ENCODE measurements at places on chromosomes 3 and 15.

DNA sequence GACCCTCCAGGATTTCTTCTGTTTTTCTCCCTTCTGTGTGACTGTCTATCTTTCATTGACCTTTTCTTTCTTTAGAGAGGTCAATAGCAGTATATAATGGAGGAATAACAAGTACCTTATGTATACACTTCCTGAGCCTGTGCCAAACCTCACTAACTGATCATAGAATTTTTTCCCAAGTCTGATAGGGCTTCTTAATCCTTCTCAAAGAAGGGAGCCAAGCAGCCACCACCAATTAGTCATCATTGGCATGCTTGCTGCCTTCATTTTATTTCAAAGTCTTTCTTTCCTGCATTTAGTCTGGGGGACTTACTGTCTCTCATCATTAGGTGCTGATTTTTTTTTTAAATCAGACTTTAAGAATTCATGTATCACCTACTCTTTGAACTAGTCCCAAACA, 327.0 kb downstream of the FEZF2 start:
- no peak for DNase-seq

DNA sequence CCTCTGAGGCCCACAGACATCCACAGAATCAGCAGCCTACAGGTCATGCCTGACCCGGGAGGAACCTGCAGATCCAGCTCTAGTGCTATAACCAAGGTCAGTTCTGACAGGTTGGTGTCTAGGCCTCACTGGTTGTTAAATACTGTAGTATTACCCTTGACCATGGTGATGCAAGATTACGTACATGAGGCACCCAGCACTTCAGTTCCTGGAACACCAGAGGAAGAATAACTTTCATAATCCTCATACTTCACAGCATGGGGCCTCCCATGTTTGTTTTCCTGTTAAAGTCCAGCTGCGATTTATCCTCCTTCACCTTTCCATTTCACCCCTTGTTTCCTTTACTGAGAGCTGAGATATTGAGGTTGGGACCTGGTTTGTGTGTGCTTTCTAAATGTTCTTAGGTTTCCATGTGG, 34.4 kb upstream of the GLCE start:
- no peak for DNase-seq

DNA sequence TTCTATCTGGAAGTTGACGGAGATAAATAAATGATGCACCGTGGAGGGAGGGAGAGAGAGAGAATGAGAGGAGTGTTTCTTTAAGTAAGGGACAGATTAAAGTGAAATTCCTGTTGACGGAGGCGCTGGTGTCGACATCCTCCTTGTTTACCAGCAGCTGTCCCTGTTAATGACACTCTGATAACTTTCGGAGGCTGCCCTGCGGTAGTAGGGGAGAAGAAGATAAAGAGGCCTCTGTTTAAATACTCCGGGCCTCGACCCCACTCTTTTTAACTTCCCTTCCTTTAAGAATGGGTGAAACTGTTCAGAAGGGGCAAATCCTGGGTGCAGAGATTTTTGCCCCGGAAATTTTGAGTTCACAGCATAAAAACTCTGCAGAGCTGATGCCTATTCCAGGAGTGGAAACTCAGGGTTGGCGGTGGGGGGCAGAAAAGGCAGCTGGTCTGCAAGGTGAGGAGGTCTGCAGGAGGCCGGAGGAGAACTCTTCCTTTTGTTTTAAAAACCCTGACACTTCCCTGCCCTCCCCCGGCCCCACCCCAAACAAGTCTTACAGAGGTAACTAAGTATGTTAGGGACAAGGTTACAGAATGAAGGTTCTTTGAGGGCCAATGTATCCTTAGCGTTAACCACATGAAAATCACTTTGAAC, 276.6 kb upstream of the NR2F2 start:
- DNase-seq, result no peak

DNA sequence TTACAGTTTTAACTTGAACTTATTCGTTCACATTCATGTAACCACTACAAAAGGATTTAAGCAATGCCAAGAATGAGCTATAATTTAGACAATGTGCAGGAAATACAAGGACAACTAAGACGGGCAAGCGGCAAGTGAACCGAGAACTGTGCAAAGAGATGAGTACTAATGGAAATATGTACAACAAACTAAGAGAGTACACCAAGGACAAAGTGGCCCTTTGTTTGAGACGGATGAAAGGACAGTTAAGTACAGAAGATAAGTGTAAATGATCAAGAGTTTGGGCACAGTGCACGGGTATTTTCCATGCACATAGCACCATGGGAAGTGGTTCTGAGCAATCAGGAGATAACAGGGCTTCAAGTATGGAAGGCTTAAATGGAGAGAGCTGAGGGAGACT, 281.7 kb downstream of the ROBO2 start:
- no peak for DNase-seq

- peak; percentile 1 for DNase-seq
Observed at GRCh38 chr3:23203708-23204330, 692 bp downstream of the UBE2E2 start.

- DNase-seq, result no peak
Observed at GRCh38 chr3:96294143-96294542, 520.3 kb upstream of the EPHA6 start.

DNA sequence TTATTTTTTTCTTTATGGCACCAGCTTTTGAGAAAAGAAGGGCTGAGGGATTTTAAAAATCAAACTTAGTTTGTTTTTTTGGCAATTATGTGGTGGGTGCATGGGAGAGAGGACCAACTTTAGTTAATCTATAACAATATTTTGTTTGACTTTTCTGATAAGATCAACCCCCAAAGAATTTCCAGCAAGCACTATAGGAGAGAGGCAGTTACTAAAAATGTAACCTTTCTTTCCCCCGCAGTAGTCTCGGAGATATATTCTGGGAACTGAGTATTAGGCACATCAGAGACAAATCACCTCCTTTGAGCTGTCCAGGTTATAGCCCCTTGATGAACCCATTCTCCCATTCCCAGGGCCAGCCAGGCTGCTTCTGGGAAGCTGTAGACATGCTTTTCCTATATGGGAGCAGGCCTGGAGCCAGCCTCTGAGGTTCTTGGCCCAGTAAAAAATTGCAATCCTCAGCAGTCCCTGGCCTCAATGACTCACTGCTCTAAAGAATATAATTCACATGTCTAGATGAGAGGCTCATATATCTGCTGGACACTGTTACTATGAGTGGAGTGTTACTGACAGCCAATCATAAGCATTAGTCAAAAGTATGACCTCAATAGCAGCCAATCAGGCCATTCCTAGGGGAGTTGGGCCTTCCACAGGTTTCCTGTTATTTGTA, 138.3 kb upstream of the AGBL1 start:
- DNase-seq, result no peak

DNA sequence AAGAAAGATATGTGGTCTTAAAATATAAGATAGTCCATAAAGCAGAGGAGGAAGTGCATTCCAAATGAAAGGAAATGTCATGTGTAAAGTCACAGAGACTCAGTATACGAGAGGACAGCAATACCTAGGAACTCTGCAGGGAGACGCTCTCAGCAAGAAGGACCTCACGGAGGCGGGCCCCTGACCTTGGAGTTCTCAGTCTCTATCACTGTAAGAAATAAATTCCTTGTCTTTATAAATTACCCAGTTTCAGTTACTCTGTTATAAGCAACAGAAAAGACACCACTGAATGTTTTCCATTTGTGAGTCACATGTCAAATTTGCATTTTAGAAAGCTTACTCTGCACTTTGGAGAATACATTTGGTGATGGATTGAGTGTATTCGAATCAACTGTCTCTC, 140.6 kb downstream of the GBE1 start:
- DNase-seq, result no peak

DNA sequence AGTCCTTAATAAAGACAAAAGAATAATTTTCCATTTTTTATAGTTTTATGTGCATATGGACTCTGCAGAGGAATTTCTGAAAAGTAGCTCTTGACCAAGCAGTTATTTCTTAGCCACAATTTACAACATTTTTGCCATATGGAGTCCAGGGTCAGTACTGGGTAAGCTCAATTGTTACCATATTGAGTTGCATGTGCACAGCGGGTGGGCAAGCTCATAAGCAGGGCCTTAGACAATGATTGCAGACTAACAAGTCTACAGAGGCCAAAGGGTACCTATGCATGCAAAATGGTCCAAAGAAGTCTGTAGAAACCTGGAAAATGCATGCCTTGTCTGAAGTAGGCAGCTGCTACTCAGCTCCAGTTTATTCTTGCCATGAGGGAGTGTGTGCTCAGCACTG, 19.0 kb upstream of the ARHGEF26 start:
- no peak for DNase-seq

- DNase-seq, result no peak
Observed at GRCh38 chr3:187922704-187923416, 177.6 kb upstream of the BCL6 start.

DNA sequence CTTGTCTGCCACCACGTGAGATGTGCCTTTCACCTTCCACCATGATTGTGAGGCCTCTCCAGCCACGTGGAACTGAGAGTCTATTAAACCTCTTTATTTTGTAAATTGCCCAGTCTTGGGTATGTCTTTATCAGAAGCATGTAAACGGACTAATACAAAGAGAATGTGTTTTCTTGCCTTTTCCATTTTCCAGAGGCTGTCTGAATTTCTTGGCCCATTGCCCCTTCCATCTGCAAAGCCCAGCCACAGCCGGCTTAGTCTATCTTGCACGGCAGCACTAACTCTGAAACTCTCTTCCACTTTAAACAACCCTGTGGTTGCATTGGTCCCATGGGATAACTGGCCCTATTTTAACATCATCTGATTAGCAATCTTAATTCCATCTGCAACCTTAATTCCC, 215.3 kb downstream of the LRTM1 start:
- no peak for DNase-seq

DNA sequence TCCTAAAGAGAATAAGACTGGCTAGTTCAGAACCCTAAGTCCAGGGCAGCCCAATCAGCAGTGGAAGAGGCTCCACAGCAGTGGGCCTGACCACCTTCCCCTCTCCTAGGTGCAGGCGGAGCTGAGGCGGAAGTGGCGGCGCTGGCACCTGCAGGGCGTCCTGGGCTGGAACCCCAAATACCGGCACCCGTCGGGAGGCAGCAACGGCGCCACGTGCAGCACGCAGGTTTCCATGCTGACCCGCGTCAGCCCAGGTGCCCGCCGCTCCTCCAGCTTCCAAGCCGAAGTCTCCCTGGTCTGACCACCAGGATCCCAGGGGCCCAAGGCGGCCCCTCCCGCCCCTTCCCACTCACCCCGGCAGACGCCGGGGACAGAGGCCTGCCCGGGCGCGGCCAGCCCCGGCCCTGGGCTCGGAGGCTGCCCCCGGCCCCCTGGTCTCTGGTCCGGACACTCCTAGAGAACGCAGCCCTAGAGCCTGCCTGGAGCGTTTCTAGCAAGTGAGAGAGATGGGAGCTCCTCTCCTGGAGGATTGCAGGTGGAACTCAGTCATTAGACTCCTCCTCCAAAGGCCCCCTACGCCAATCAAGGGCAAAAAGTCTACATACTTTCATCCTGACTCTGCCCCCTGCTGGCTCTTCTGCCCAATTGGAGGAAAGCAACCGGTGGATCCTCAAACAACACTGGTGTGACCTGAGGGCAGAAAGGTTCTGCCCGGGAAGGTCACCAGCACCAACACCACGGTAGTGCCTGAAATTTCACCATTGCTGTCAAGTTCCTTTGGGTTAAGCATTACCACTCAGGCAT, 33.7 kb downstream of the VIPR1 start:
- peak; percentile 45 for DNase-seq

DNA sequence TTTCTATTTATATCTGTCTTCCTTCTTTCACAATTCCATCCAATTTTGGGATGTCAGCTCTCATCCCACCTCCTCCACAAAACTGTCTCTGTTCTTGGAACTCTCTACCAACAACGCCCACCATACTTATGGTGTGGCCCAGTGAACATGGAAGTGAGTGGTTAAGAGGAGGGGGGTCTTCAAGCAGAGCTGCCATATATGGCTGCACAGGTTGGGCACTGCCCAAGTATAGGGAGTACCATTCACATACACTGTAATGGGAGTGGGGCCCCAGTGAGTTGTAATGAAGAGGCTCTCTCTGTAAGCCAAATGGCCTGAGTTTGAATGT, 7.9 kb upstream of the CAMK1 start:
- no peak for DNase-seq

GRCh38 chr15:89662893-89663626, 7.8 kb upstream of the KIF7 start:
- no peak for DNase-seq

DNA sequence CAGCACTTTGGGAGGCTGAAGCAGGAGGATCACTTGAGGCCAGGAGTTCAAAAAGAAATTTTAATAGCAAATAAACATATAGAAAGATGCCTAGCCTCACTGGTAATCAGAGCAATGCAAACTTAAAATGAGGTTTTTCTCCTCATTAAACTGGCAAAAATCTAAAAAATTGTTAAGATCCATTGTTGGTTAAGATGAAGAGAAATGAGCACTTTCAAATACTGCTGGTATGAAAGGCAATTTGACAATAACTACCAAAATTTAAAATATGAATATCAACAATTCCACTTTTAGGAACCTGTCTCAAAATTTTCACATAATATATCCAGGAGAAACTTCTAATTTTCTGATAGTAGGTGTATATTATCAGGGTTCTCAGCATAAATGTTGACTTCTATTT, 100.6 kb upstream of the CTDSPL start:
- no peak for DNase-seq

DNA sequence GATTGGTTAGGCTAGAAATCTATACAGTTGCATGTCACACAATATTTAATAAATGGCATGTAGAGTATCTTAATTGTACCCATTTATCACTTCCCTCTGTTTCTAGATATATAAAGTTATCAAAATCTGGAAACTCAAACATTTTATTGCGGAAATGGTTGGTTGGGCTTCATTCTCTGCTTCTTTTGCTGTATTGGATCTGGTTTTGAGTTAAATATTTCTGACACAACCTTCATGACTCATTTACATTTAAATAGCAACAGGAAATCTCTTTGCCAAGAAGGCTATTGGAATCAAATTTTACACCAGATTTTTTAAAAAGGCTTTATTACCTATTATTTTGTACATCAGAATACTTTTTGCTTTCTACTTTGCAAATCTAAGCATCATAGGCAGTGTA, 153.8 kb downstream of the EBLN2 start:
- no peak for DNase-seq

- no peak for DNase-seq
Observed at GRCh38 chr3:70242297-70242882, 70.0 kb downstream of the MDFIC2 start.

- DNase-seq, result no peak
Observed at GRCh38 chr15:38069511-38070011, 135.1 kb downstream of the TMCO5A start.

- no peak for DNase-seq
Observed at GRCh38 chr3:178628037-178628436, 91.8 kb downstream of the KCNMB2 start.

DNA sequence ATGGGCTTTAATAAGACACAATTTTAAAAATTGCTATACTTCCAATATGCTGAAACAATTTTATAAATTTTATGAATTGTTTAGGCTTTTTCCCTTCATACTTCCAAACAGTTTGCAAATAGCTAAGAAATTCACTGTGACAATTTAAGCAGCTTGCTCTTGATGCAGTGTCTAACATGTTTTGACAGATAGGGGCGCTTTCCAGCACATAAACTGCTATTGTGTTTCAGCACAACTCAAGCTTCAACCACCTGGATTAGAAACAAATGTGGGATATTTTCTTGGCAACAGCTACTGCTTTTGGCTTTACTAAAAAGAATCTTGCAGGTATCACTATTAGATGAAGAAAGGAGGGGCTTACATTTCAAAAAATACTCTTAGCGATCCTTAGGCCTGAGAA, 565.8 kb upstream of the DPPA4 start:
- DNase-seq, result no peak

- DNase-seq, result no peak
Observed at GRCh38 chr3:45249391-45249790, 23.3 kb upstream of the TMEM158 start.

GRCh38 chr3:27186013-27186412, 183.2 kb downstream of the NEK10 start:
- no peak for DNase-seq

Measured in activated CD4-positive, alpha-beta T cell treated with anti-CD3 and anti-CD28 coated beads, Interleukin-2, amount 50 U/mL, for 1 hour (primary cell).